ENCODE measurements at places on chromosomes 13 and 19.

DNA sequence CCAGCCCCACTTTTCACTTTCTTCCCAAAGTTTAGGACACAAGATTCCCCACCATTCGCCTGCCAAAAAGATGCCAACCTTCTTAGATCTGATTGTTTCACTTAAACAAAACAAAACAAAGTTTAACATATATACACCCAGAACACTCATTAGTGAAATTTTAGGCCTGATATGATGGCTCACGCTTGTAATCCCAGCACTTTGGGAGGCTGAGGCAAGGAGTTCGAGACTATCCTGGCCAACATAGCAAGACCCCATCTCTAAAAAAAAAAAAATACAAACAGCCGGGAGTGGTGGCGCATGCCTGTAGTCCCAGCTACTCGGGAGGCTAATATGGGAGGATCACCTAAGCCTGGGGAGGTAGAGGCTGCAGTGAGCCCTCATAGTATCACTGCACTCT, 4.9 kb downstream of the PGPEP1 start:
- DNase-seq: no peak

DNA sequence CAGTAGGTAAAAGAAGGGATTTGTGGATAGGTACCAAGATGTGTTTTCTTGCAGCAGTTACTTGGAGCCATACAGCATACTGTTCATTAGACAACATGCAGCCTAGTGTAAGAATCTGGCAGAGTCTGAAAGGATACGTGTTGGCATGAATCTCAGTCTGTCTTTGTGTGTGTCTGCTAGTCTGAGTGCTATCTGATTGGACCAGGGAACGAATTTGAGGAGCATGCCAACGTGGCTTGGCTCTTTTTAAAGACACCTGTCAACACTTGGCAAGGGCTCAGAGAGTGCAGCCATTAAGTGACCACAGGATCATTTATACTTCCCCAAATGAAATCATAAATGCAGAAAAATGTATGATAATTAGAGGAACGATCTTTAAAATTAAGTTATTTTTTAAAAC, 27.6 kb upstream of the ATXN8OS start:
- DNase-seq: no peak

GRCh38 chr13:110937511-110938285, 22.8 kb upstream of the ANKRD10 start:
- no peak for DNase-seq

DNA sequence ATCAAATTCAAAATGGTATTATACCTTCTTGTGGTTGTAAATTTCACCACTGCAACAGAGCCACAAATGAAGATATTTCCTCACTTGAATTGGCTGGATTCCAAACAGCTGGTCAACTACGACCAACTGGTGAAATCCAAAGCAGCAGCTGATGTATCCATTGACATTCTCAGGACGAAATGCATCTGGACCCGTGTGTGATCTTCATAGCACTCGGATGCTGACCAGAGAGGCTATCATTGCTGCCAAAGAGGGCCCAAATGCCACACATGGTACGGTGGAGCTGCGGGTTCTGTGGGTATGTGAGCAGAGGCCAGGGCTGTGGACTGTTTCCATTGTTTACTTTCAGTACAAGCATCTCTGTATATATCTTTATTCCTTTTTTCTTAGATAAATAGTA, 25.6 kb upstream of the PCCA start:
- no peak for DNase-seq

- DNase-seq: no peak
Observed at GRCh38 chr13:87234981-87235380, 436.2 kb upstream of the SLITRK5 start.

DNA sequence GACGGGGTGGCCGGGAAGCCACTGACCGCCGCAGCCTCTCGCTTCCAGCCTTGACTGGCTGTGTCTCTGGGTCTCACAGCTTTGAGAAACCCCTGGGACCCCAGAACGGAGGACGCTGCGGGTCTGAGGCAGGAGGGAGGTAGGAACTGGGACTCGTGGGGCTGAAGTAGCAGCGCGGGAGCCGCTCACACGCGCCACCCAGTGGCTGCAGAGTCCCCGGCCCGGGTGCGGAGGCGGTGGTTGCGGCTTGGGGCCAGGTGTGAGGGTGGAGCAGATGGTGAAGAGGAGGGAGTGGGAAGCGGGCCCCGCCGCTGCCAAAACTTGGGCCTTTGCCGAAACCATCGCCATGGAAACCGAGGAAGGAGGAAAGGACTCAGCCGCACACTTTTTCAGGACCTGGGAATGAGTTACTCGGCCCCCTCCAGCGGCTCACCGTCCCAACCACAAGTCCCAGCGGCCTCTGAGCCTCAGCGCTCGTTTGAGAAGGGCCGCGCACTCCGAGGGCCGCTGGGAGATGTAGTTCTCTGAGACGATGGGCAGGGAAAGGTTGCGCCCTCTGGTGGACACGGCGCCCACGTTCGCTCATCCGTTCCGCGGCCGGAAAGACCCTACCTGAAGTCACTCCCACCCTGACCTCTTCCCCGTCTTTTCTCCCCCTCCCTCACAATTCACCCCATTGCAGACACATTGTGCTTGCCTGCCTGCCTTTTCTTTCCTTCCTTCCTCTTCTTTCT, 2.2 kb upstream of the SLC17A7 start:
- DNase-seq: peak; percentile 96
